ENCODE measurements at places on chromosomes 6 and 20.

DNA sequence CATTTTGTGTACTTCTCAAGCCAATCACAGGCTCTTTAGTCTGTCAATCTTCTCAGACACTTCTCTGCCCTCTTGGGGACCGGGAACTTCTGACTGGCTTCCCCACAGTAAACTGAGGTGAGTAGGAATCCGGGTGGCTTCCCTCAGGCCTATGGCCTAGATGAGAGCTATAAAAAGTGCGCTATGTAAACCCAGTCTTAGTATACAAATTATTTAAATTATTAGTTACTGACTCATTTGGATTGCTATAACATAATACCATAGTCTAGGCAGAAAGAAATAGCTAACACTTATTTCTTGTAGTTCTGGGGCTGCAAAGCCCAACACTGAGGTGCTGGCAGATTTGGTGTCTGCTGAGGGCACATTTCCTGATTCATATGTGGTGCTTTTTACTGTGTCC is 109.2 kb upstream of the MCHR2 start:
- DNase-seq = peak; percentile 46

- DNase-seq = no peak
Observed at GRCh38 chr20:60203451-60203850, 245.2 kb downstream of the CDH26 start.

- DNase-seq = peak; percentile 52
Observed at GRCh38 chr6:102488729-102489128, 1095.2 kb downstream of the GRIK2 start.

- no peak for DNase-seq
Observed at GRCh38 chr20:61935926-61936700, 129.6 kb downstream of the TAF4 start.

- DNase-seq = no peak
Observed at GRCh38 chr6:10373642-10374359, 41.1 kb downstream of the TFAP2A start.

DNA sequence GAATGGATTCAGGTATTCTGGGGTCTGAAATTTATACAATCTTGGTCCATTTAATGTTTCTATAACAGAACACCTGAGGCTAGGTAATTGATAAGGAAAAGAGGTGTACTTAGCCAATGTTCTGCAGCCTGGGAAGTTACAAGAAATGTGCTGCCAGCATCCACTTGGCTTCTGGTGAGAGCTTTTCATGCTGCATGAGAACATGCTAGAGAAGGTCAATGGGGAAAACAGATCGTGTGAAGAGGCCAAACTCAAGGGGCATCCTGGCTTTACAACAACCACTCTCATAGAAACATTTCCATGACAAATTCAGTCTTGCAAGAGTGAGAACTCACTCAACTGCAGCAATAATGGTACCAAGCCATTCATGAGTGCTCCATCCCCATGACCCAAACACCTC is 16.8 kb downstream of the IL22RA2 start:
- no peak for DNase-seq

DNA sequence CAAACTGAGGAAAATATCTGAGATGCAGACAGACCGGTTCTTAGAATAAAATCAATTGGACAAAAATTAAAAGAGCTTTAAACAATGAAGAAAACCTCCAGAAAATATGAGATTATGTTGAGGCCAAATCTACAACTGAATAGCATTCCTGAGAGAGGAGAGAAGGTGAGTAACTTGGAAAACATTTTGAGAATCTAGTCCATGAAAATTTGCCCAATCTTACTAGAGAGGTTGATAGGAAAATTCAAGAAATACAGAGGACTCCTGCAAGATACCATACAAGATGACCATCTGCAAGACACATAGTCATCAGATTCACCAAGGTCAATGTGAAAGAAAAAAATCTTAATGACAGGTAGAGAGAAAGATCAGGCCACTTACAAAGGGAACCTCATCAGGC is 437.7 kb upstream of the ADGRB3 start:
- DNase-seq = no peak

DNA sequence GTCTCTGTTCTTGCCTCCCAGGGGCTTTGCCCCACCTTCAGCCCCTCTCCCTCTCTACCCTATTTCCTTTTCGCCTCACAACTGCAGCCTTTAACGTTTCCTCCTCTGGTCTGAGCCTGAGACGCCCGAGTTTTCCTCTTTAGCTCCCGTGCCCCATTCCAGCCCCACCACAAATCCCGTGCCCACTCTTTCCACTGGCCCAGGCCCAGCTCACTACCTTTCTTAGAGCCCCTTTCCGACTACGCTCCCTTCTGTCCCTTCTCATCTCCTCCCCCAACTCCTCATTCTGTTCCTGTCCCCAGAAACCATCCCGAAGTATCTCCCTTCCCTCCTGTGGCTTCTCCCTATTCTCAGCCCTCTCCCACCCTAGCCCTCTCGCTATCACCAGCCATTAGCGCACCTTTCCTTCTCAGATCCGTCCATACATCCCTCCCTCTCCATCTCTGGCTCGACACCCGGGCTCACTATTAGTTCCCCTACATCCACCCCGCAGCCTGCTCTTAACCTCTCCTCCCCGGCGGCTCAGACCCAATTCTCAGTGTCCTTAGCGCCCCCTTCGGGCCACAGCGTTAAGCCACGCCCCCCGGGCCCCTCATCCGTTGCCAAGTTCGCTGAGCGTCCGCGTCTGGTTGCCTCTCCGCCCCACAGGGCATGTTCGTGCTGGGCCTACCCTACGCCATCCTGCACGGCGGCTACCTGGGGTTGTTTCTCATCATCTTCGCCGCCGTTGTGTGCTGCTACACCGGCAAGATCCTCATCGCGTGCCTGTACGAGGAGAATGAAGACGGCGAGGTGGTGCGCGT is 2.7 kb downstream of the SLC32A1 start:
- DNase-seq = no peak
